Stimulated activated CD4-positive, alpha-beta T cell treated with anti-CD3 and anti-CD28 coated beads, TNF-alpha, amount 100 ng/mL, for 4 hours (primary cell): ENCODE measurements at places on chromosomes 7 and 10.
A peak's percentile ranks its signal among the peaks of the same experiment; 100 is the strongest.

DNA sequence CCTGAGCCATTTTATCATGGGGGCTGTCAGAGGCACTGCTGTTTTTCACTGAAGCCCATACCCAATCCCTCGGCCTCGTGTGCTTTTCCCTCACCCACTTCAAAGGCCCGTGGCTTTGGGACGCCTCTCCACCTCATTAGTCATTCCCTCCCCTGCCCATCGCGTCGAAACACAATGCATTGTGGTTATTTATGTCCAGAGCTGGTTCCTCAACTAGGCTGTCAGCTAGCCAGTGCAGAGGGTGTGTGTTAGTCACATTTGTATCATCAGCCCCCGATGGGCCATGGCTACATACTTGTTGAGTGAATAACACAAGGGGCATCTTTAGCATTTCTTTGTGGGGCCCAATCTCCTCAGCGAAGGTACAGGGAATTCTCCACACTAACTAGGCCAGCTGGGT, 3.8 kb upstream of the CRCP start:
- DNase-seq = no peak

- no peak for DNase-seq
These were observed 94.2 kb downstream of the CDK6 start for GRCh38 chr7:92742186-92742585.

DNA sequence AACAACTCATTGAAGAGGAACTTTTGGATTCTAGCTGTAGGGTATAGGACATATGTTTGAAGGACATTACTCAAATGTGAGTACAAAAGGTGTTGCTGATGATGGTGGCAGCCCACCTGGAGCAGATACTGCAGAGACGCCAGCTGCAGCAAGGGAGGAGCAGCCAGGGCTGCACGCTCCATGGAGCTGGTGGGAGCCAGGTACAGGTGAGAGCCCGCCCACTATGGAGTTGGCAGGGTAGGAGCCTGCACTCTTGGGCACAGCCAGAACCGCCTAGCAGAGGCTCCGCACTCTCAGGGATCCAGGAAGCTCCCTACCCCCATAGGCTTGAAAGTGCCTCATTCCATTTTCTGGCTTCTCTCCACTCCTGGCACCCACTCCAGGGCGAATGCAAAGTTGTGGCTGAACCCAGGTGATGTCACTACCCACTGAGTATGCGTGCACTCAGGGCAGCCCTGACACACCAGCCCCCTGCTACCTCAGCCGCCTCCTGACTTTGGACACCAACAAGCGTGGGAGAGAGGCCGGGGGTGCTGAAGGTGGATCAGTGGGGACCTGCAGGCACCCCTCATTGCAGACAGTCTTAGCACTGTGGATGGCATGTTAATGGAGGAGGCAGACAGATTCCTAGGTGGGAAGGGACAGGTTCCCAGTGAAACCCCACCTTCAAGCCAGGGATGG, 761.1 kb downstream of the IPMK start:
- DNase-seq = no peak

DNA sequence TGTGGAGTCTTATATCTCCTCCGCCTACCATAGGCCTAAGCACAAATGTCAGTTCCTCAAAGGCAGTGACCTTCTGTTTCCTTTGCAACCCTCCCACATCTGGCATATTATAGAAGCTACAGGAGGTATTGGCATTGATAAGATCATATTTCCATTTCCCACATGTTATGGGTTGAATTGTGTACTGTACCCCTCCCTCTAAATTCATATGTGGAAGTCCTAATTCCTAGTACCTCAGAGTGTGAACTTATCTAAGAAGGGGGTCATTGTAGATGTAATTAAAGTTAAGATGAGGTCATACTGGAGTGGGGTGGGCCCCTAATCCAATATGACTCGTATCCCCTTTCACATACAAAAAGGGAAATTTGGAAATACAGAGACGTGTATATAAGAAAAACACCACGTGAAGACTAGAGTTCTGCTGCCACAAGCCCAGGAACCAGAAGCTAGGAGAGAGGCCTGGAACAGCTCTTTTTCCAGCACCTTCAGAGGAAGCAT, 6.1 kb upstream of the LAMB4 start:
- DNase-seq = no peak

- peak; percentile 18 for DNase-seq
These were observed 6.1 kb upstream of the VCL start for GRCh38 chr10:73991884-73992245.

GRCh38 chr7:2006921-2007381, 225.8 kb downstream of the MAD1L1 start:
- no peak for DNase-seq

- DNase-seq = no peak
These were observed 23.4 kb downstream of the AIFM2 start for GRCh38 chr10:70109064-70109729.

- no peak for DNase-seq
These were observed 96.2 kb downstream of the SGMS1 start for GRCh38 chr10:50527442-50528043.

GRCh38 chr10:66822801-66823200, 103.0 kb upstream of the LRRTM3 start:
- DNase-seq = no peak

GRCh38 chr7:130732980-130733930, 752 bp downstream of the KLF14 start:
- peak; percentile 23 for DNase-seq

DNA sequence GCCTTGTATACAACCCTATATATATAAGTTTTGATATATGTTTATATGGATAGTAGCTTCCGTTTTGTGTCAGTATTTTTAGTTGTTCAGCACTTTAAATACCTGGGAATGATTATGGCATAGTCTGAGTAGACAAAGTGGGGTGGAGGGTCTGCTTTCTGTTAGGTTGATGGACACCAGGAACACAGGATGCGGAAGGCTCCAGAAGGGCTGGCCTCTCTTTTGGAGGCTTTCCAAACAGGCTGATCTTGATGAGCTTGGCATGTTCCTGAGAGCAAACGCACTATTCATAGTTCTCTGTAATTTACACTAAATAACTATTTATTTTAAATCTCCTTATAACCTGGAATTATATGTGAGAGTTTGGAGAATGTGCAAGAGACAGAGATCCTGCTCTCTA, 12.7 kb downstream of the AKR1E2 start:
- no peak for DNase-seq

- DNase-seq = no peak
These were observed 217.9 kb downstream of the SFMBT2 start for GRCh38 chr10:7192831-7193361.

DNA sequence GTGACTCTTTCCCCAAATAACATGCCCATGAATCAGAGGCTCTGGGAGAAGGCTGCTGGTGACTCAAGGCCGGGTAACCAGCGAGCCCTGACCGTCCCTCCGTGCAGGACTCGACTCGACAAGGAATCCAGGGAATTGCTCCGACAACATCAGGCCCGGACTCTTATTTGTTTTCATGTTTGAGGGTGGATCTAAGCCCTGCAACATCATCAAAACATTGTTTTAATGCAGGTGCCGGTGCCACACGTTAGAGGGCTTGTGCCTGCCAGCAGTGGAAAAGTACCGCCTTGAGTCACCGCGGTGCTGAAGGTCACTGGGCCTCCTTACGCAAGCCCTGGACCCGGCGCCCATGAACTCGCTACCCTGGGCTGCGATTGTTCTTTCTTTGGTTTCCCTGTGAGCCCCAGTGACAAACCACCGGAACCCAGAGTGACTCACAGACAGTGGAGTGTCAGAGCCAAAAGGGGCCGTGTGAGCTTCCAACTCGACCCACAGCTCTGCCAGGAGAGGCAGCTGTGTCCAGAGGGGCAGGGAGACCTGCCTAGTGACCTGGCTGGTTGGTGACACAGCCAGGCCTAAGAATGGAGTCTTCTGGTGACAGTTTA, 139.4 kb upstream of the SHH start:
- no peak for DNase-seq

DNA sequence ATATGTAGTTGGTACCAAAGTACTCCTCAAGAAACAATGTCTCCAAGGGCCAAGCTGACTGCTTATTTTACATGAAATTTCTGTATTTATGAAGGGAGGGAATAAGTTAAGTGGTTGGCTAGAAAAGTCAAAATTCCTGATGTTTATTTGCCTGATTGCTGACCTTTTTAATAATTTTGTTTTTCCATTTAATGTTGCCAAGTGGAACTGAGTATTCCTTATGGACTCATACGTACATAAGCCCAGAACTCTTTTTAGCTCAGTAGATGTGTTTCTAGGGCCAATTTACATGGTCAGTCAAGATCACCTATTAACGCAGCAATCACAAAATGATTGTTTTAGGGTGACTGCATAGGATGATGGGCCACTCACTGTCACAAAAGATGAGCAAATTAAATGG, 78.3 kb upstream of the FZD8 start:
- no peak for DNase-seq

DNA sequence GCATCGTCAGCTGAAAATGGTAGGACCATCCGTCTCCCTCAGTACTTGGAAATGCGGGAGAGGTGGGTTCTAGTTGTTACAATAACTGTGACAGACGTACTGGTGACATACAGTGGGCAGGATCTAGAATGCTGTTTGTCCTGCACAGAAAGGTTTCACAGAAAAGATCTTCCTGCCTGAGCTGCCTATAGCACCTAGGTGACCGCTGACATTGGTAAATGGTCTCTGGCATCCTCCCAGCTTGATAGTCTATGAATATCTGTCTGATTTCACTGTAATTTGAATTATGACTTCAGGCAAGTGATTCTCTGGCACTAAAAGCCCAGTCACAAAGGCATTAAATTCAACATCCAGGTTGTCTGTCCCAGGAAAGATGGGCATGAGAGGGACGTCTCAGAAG, 38.2 kb upstream of the CCDC3 start:
- no peak for DNase-seq

DNA sequence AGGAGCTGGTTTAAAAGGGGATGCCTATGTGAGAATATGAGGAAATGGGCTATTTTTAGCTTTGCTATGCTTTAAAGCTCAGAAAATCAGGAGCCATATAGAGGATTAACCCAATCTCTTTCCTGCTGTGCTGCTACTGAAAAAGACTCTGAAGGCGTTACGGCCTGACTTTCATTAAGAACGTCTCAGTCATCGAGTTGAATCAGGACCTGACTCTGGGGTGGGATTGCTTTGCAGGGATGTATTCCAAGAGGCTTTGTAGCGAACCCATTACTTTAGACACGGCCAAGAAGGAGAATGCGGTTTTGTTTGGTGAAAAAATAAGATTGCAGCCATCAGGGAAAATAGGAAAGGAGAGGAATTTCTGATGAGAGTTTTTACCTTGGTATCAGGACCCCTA, 426.9 kb downstream of the CCSER2 start:
- no peak for DNase-seq

GRCh38 chr10:77524281-77524711, 113.3 kb downstream of the KCNMA1 start:
- DNase-seq = no peak

- no peak for DNase-seq
These were observed 148.2 kb upstream of the WNT16 start for GRCh38 chr7:121180436-121181063.

- DNase-seq = no peak
These were observed 63.6 kb downstream of the RGS10 start for GRCh38 chr10:119478811-119479341.

GRCh38 chr7:157514306-157514705, 177.5 kb downstream of the DNAJB6 start:
- no peak for DNase-seq

- no peak for DNase-seq
These were observed 384.6 kb downstream of the ARL4A start for GRCh38 chr7:13072014-13072413.

DNA sequence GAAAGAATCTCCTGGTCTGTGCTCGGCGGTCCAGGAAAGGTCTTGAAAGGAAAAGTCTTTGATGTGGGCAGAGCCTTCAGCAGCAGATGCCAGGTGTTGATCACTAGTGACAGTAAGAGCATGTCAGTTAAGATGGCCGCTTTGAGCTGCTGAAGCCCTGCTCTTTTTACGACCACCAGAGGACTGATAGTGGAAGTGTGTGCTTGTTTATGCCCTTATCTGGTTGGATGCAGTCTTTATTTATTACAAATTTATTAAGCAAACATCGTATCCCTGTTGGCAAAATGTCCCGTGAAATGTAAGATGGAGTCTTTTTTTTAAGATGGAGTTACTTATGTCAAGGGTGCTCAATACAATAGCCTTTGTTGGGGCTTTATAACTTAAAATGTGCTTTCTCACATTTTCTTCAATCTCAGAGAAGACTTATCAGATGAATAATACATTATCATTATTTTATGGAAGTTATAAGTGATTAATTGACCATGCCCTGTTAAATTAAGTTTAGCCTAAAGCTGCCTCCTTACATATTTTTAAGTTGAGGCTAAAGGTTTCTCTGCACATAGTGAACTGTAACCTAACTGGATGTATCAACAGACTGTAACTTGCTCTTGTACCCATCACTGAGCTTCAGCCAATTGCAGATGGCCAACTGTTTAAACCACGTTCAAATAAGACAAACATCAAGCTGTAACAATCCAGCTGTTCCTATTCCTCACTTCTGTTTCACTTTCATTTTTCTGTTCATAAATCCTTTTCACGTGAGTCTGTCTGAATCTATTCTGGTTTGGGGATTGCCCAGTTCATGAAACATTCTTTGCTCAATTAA, 97.4 kb upstream of the PIK3CG start:
- no peak for DNase-seq

DNA sequence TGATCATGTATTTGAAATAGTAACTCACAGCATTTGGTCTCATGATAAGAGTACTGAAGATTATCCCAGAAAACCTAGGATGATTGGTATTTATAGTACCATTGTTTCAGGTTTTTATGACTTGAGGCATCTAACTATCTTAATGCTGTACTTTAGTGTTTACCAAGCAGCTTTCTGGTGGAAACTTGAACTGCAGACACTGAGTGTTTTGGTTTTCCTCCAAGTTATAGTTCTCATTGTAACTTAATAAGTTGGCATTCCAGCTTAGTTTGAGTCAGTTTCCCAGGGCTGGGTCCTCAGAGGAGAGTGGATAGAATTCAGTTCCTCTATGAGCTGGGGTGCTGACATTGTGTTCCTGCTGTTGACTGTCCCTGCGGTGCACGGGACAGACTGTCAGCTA, 50.4 kb downstream of the SEC23IP start:
- DNase-seq = no peak

DNA sequence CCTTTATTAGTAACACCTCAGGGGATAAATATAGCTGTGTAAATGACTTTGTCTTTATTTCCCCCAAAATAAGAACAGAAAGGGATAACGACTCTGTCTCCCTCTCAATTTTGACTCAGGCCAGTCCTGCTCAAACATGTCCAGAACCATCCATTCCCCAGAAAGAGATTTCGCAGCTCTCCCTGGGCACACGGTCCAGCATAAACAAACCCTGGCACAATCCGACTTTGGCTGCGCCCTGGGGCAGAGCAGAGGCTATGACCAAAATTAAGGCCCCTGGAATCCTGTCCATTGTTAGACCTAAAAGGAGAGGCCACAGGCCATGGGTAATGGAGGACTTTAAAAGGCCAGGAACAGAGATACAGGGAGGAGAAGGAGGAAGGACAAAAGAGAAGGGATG, 99.1 kb downstream of the PRPF18 start:
- no peak for DNase-seq

DNA sequence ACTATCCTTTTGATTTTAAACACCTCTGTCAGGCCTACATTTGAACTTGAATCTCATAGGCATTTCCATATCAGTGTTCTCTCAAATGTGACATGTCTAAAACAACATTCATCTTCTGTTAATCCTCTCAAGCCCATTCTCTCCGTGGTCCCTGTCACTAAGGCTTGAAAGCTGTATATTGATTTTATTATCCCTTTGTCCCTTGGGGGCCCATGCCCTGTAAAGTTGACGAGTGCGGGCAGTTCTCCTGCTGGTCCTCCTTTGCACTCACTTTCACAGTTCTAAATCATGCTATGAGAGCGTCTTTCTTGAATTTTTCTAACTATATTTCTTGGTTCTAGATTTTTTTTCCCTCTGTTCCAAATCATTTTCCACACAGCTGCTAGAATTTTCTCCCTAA, 27.3 kb downstream of the GALNT11 start:
- DNase-seq = no peak
